ENCODE measurements at places on chromosomes 2 and 18.

DNA sequence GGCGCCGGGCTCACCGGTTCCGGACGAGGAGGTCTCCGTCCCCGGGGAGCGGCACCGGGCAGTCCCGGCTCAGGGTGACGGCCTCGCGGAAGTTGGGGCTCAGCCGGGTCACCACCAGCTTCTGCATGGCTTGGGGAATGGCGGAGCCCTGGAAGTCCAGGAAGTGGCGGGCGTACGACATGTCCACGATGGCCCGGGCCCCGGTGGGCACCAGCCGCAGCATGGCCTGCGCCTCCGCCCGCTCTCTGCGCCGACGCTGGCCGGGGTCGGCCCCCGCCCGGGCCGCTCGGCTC lies 157 bp downstream of the PTGR3 start:
- DNase-seq, result no peak

DNA sequence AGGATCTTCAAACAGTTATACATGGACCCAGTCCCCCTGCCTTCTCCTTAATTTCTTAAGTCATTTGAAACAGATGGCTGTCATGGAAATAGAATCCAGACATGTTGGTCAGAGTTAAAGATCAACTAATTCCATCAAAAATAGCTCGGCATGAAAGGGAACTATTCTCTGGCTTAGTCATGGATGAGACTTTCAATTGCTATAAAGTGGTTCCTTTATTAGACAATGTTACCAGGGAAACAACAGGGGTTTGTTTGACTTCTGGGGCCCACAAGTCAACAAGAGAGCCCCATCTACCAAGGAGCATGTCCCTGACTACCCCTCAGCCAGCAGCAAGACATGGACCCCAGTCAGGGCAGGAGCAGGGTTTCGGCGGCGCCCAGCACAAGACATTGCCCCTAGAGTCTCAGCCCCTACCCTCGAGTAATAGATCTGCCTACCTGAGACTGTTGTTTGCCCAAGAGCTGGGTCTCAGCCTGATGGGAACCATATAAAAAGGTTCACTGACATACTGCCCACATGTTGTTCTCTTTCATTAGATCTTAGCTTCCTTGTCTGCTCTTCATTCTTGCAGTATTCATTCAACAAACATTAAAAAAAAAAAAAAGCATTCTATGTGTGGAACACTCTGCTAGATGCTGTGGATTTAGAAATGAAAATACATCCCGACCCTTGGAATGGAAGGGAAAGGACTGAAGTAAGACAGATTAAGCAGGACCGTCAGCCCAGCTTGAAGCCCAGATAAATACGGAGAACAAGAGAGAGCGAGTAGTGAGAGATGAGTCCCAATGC lies 4.6 kb downstream of the TTR start:
- no peak for DNase-seq

GRCh38 chr2:118859157-118859770 lies 11.8 kb upstream of the EN1 start:
- DNase-seq, result no peak

DNA sequence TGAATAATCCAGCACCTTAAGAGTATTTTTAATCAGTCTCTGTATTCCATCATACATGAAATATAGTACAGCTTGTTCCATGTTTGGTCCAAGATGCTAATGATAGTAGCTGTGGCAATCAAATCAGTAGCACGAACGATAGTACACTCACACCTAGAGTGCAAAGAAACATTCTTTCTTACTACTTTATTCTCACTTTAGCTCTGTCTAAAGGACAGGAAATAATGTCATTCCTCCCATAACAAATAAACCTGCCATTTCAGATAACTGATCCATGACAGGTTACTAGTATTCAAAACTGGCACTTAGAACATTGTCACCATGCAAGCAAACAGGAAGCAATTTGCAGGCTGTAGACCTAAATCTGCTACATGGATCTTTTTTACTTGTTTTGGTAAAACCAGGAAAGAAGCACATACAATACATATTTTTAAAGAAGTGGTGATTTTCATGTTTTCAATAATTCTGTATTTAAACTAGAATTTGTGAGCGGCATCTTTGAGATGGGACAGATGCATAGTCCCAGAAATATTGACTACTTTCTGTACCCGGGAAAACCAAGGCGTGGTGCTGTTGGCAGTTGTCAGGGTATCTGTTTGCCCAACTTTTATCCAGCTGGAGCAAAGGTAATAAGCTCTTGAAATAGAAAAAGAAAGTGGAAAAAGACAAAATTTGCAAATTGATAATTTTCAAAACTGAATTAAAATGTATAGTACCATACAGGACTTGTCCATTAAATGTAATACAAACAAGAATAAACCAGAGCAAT lies 49.5 kb downstream of the IKZF2 start:
- DNase-seq, result no peak

GRCh38 chr2:11018651-11019185 lies 107.0 kb downstream of the KCNF1 start:
- no peak for DNase-seq

DNA sequence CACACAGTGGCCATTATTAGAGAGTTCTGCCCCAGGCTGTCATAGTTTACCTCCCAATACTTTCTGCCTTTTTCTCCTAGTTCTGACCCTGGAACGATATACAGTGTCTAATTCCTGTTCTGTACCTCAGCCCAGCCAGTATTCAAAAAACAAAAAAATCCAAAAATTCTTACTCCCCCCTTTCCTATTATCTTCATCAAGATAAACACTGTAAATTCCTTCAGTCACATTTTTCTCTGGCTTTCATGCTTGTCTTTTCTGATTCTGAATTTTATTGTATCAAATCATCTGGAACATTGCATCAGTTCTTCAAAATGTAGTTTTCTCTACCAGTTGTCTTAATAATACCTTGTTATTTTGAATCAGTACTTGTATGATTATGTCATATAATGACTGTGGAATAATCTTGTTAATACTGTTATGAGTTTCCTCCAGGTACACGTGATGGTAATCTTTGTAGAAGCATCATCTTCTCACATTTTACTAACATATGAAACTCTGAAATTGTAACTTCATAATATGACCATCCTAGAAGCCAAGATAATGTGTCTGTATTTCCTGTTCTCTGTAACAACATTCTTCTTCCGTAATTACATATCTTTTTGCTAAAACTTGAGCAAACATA lies 79.0 kb upstream of the NOSTRIN start:
- no peak for DNase-seq

DNA sequence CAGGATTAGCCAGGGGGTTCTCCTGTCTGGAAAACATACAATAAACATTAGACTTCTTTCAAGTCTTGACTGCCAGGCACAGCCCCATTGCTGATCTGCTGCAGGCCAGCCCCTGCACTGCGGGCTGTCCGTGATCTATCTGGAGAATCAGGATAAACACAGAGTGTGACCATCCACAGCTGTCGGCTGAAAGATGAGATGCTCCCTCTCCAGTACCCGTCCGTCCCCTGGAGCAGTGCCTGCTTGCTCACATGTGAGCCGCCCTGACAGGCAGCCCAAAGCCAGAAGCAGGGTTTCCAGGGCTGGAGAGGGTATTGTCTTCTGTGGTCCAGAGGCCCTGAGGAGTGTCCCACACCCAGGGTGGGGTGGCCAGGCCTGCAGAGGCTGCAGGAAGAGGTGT lies 46.1 kb upstream of the FOSL2 start:
- no peak for DNase-seq

DNA sequence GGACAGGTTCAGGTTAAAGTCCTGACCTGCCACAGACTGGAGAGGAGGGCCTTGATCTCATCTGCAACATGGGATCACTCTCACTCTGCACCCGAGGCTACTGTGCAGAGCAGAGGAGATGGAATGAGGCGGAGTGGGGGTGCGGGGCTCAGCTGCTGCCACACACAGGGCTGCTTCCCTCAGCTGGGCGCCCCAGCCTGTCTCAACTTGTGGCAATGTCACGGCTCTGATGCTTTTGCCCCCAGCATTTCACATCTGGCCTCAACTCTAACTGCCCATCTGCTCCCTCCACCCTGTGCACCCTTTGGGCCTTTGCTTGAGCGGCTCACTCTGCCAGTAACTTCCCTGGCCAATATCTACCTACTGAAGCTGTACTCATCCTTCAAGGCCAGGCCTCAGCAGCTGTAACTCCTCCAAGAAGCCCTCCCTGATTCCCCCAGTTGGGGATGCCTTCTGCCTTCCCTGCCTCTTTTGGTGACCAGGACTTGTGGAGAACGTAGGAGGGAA lies 70.3 kb downstream of the POLR1A start:
- no peak for DNase-seq

Data from cortex of kidney (tissue), 1 donor.